ENCODE measurements at places on chromosomes 13 and 19. TPM values are rescaled to one million over a fixed set of nuclear protein-coding genes. Genes with fewer than 3 reads are reported as not detected.

The ZNF493 gene
- 10.2 TPM for total RNA-seq

The FCER2 gene
- total RNA-seq = 1.8 TPM

The ATP11A gene
- total RNA-seq = 40.1 TPM

The TNNI3 gene
- not detected for total RNA-seq

The NDUFA13 gene
- total RNA-seq = 337 TPM

The ADGRE3 gene
- total RNA-seq = not detected

The CYP4F3 gene
- 0.10 TPM for total RNA-seq

The SOHLH2 gene
- not detected for total RNA-seq

The SCN1B gene
- total RNA-seq = 0.99 TPM

The ZNF560 gene
- total RNA-seq = not detected

The ZNF888 gene
- total RNA-seq = 3.6 TPM

The MEIS3 gene
- total RNA-seq = not detected

The DAND5 gene
- total RNA-seq = not detected

The CGB8 gene
- not detected for total RNA-seq
